ENCODE measurements at places on chromosomes 12 and 14.

DNA sequence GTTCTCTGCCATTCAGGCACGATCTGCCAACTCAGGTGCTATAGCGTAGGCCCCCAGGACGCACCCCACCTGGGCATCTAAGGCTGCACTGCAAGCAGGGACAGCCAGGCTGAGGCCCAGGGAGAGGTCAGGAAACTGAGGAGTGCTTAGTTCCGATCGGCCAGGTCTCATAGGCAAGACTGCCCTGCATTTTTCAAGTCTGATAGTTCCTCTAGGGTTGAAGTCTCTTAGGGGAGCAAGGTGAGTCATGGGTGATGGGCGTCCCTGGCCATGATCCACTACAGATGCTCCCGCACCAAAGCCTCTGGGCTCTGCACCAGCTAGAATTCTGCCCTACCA, 13.2 kb downstream of the NOPCHAP1 start:
- peaks cover 12% of the 10 kb centered on the region for H3K36me3 ChIP-seq
- H3K4me1 ChIP-seq: no peaks in the 10 kb centered on the region
- H3K4me3 ChIP-seq: no peak overlapping the region

DNA sequence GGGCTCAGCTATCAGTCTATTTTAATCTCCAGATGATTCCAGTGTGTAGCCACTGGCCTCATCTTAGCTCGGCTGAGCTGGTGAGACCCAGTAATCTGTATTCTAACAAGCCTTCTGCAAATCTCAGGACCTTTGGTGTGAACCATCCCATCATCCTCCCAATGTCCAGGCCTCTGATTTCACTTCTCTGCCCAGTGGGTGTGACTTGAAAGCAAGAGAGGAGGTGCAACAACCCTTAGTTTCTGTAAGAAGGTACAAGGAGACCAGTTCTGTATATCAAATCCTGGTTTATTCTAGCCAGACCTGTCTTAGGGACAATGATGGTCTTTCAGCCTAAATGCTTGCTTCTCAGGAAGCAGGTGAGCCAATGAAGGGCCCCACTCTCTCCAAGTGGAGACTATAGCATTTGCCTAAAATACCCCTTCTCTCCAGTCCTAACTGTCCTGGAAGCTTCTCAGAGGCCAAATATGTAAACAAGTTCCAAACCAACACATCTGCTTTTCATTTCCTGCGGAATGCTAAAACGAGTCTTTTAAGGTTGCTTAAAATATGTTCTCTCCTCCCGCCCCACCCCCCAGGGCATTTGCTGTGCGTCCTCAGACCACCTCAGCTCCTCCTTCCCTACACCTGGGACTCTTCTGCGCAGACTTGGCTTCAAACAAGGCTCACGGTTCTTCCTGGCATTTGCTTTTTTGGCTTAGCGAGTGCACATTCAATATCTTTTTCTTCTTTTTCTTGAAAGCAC, 78.4 kb upstream of the FUT8 start:
- H3K36me3 ChIP-seq: no peaks in the 10 kb centered on the region
- peaks cover 11% of the 10 kb centered on the region for H3K27me3 ChIP-seq
- H3K27ac ChIP-seq: no peak overlapping the region
- DNase-seq: no peak
- no peak overlapping the region for H3K4me3 ChIP-seq

DNA sequence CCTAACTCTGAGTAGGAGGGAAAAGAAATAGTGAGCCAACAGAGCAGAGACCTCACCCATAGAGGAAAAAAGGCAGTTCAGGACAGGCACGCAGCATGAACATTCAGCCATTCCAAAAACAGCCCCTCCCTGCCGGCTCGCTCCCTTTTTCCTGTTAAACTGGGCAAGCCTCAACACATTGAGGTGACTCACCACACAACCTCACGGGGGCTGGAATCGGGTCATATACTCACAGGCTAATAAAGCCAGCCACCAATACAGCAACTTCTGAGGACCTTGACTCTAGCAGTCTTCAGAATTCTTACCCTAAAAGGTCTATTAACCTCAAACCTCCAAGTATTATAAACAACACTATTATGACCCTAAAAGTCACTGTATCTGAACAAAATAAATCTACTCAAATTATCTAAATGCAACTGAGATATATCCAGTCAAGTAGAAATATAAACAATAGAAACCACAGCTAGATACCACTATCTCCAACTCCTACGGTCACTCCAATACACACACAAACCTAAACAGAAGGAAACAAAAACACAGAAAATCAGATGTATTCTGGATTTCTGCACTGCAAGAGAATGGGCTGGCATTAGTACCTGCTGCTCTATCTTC, 6.3 kb downstream of the YBX3 start:
- peaks cover 44% of the 10 kb centered on the region for H3K4me1 ChIP-seq
- H3K4me3 ChIP-seq: no peak overlapping the region
- H3K36me3 ChIP-seq: peaks cover 14% of the 10 kb centered on the region

DNA sequence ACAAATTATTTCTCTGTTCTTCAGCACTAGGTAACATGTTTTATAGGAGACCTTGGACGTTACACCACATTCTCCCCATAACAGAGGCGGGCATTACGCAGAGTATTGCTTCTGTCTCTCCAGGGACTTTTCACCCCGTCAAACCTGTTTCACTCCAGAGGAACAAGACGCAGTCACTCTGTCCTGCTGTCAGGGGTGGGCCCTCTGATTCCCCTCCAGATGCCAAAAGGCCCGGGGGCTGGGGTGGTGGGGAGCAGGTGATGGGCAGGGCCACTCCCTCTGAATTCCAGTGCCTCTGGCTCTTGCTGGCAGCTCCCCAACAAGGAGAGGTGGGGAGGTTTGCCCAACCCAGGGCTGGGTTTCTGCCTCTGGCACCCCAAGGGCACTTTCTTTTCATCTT, 71.9 kb downstream of the NTF3 start:
- H3K4me1 ChIP-seq: no peaks in the 10 kb centered on the region
- H3K36me3 ChIP-seq: no peaks in the 10 kb centered on the region
- H3K27ac ChIP-seq: no peak overlapping the region
- no peak for DNase-seq
- no peaks in the 10 kb centered on the region for H3K27me3 ChIP-seq

GRCh38 chr12:15278816-15279658, 43.3 kb upstream of the PTPRO start:
- no peak overlapping the region for H3K27ac ChIP-seq
- no peaks in the 10 kb centered on the region for H3K4me1 ChIP-seq
- H3K4me3 ChIP-seq: no peak overlapping the region

- no peak for DNase-seq
- no peaks in the 10 kb centered on the region for H3K27me3 ChIP-seq
- H3K4me1 ChIP-seq: no peaks in the 10 kb centered on the region
- no peak overlapping the region for H3K4me3 ChIP-seq
Measured at GRCh38 chr12:59357811-59358210, 238.0 kb upstream of the SLC16A7 start.

Measured in HepG2 (cell line).